ENCODE measurements at places on chromosomes 5 and 9.

GRCh38 chr5:58629271-58630159 lies 46.6 kb downstream of the RAB3C start:
- no peak for DNase-seq

GRCh38 chr9:134475011-134475790 lies 148.9 kb downstream of the RXRA start:
- DNase-seq, result no peak

- DNase-seq, result no peak
These were observed 41.3 kb downstream of the CAST start for GRCh38 chr5:96703384-96703920.

DNA sequence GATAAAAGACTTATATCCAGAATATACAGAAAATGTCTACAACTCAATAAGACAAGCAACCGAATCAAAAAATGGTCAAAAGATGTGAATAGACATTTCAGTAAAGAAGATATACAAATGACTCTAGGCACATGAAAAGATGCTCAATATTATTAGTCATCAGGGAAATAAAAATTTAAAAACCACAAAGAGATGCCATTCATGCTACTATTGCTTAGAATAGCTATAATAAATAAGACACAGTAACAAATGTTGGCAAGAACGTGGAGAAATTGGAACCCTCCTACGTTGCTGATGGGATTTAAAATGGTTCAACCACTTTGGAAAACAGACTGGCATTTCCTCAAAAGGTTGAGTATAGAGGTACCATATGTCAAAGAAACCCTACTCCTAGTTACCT lies 39.8 kb downstream of the POLK start:
- DNase-seq, result no peak

DNA sequence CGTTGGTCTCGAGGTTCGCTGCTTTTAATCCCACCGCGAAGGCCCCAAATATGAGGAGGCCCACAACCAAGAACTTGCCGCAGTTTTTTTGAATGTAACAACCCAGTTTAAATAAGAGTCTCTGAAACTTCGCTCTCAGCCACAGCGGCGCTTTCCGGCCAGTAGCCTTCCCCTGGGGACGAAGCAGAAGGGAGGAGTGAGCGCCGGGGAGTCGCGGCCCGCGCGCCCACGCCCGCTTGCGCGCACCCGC lies 10.4 kb downstream of the PTCH1 start:
- DNase-seq, result no peak

GRCh38 chr9:116133163-116133562 lies 20.4 kb upstream of the PAPPA start:
- no peak for DNase-seq

GRCh38 chr5:77448831-77449230 lies 43.3 kb downstream of the WDR41 start:
- DNase-seq, result no peak

- no peak for DNase-seq
These were observed 735.2 kb upstream of the CDH9 start for GRCh38 chr5:27773636-27774035.

- no peak for DNase-seq
These were observed 363.3 kb upstream of the RPS23 start for GRCh38 chr5:82641331-82642003.

GRCh38 chr9:4144869-4145268 lies 155.0 kb downstream of the GLIS3 start:
- no peak for DNase-seq

DNA sequence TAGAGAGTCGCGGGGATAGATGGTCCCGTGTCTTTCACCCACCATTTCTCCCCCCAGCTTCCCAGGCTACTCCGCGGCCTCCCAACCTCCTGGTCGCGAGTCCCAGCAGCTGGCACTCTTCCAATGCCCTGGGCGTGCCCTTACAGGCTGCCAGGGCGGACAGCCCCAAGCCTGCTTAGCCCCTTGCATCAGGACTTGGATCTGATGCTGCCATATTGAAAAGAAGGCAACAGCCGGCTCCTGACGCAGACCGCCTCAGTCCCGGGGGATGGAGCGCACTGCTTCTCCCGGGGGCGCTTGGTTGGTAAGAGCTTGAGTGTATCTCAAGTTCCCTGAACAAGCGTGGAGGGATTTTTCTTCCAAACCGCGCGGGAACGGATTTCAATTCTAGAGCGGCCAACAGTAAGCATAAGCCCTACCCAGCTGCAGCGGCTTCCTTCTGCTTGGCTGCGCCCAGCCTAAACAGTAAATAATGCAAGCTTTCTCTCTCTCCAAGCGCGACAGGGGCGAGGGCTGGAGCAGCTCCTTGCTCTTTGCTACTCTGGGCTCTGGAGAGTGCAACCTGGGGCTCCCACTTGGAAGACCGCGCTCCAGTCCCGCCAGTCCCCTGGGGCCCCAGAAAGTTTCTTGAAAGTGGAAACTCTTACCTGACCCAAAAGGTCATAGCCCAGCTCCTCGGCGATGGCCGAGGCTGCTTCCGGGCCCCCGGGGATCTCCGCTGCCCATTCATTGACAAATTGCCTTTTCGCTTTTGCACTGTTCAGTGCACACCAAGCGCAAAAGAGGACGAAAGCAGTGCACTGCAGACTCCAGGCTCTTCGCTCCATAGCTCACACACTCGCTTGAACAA lies 607 bp downstream of the PCSK1 start:
- DNase-seq, result no peak

DNA sequence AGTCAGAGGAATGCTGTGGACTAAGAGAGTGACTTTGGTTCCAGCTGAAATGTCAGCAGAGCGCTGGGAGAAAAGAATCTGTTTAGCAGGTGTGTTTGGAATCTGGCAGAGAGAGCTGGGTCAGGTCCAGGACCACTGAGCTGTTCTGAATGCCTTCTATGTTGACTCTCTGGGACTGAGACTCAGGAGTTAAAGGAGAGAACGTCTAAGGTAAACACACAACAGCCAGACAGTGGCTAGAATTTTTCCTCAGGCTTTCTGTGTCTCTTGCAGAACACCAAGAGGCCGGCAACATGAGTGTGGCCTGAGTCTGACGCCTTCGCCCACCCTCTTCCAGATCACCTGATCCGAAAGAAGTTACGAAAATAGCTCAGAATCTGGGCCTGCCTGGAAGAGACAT lies 107.2 kb upstream of the ZNF462 start:
- DNase-seq, result no peak

DNA sequence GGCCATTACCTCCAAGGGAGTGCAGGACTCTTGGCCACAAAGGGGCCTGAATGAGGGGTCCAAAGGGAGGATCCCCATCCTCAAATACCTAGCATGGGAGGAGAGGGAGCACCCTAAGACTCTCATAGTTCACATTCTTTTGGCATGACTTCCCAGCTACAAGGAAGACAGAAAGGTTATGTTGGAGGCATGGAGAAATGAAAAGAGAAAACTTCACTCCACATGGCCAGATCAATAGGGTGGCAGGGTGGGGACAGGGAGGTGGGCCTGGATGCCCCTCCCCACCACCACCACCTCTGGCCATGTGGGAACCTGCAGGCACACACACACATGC lies 97.6 kb downstream of the PAX5 start:
- no peak for DNase-seq

GRCh38 chr5:75526070-75526469 lies 14.4 kb downstream of the POLK start:
- DNase-seq, result no peak

- no peak for DNase-seq
These were observed 239.0 kb downstream of the ISL1 start for GRCh38 chr5:51622161-51622790.

- DNase-seq, result no peak
These were observed 199.6 kb downstream of the DCP2 start for GRCh38 chr5:113176196-113176595.

DNA sequence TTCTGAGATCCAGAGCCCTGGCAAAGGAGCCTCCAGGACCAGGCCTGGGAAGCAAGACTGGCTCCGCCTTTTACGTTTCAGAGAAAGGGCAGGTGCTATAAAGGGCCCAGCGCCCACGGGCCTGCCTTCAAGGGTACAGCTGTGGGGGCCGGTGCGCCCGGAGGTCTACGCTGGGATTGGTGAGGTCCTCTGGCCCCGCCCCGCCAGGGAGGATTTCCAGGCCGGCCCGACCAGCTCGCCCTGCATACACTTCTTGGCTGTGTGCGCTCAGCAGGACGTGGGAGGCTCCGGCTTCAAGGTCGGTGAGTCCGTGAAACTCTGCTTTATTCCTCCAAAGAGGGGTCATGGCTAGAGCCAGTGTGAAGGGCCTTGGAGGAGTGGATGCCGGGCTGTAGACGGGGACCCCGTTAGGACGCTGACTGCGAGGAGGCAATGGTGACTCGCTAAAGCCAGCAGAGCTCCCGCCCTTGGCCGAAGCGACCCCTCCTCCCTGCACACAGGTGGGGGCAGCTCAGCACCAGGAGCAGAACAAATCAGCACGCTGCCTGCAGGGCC lies at the start of gene CKMT2:
TSS of gene CKMT2 (plus strand) at position 243 of the 555 bp plus-strand sequence. CDS start 17,811 bp downstream, outside the sequence.
- DNase-seq, result no peak

GRCh38 chr9:22050924-22051323 lies 41.8 kb upstream of the CDKN2B start:
- no peak for DNase-seq

GRCh38 chr9:114280636-114281472 lies 42.0 kb upstream of the ORM1 start:
- no peak for DNase-seq

GRCh38 chr9:25752398-25752797 lies 74.2 kb upstream of the TUSC1 start:
- no peak for DNase-seq

GRCh38 chr5:126395198-126395597 lies 28.0 kb upstream of the GRAMD2B start:
- DNase-seq, result no peak

DNA sequence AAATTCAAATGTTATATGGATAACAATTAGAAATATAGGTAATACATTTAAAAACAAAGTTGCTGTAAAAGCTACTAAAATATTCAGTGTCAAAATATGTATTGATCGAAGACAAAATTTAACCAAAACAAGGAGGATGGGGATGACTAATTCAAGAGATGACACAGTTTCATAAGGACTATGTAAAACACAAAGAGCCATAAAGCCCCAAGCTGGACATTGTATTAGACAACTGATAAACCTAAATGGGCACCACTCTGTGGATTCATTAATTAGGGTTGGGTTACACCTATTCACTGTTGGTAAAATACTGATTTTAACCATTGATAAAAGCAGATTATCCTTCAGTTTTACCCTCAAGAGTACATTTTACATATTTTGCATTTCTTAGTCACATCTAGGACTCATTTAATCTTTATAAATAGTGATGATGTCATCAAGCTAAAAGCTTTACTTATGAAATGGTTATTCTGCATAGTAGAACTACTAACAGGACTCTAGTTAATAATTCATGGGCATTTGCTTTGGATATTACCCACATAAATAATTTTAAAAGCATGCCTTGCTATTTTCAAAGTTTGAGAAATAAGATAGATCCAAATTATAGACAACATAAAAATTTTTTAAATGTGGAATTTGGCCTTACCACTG lies 13.7 kb downstream of the TUT7 start:
- DNase-seq, result no peak

- DNase-seq, result no peak
These were observed 184.0 kb downstream of the MED10 start for GRCh38 chr5:6194261-6194875.

- no peak for DNase-seq
These were observed 22.5 kb downstream of the POLR1E start for GRCh38 chr9:37508135-37508833.

DNA sequence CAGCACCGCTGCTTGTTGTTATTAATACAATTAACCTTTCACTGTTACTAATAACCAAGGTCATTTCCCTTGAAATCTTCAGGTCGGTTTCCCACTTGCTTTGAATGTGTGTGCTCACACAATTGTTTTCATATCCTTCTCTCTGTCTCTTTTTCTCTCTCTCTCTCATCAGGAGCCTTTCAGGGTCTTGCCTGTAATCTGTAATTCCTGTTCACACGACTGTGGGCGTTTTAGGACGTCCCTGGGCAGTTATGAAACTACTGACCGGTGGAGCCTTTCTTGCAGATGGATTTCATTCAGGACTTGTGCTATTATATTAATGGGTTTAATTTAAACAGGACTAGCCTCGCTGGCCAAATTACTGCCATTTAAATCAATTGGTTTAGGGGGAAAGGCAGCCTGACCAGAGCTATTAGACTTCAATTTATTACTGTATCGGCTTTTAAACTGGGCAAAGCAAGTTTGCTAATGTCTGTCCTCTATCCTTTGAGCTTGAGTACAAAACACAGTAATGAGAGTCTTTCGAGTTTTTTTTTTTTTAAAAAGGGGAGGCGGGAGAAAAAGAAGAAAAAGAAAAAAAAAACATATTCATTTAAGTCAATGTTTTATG lies 316.0 kb upstream of the TLE4 start:
- no peak for DNase-seq

DNA sequence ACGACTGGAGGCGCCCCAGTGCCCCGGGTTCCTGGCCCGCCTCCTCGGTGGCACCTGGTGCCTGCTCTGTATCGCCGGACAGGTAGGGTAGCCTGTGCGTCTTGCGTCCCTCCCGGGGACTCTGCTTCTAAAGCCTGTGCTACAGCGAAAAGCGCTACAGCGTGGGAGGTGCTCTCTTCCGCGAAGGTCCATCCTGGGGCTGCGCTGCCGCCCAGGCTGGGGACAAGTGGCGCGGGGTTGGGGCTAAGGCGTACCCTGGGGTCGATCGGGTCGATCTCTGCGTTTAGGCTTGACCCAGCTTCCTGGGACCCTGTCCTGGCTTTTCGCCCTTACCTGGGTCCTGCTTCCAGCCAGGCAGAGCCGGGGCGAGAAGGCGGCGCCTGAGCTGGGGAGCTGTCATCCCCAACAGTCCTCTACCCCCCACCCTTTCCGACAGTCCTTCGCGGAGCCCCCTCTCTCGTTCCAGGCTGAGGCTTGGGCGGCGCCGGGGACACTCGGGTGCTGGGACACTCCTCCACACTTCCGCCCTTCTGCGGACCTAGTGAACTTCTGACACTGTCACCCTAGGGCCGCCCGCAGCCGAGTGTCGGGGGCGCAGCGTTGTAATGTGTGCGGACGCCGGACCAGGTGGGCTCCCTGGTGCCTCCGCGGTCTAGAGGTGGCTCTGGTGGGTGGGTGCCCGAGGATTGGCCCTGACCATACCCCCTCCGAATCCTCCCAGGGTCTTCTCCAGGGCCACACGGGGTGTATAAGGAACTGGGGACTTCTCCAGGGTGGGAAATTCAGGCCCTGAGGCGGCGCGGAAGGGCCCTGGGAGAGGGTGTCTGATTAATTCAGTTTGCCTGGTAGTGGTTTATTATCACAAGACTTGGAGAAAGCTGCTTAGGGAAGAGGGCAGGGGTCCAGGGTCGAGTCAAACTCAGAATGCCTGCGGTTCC lies 328.2 kb downstream of the SH3GL2 start:
- DNase-seq, result no peak

DNA sequence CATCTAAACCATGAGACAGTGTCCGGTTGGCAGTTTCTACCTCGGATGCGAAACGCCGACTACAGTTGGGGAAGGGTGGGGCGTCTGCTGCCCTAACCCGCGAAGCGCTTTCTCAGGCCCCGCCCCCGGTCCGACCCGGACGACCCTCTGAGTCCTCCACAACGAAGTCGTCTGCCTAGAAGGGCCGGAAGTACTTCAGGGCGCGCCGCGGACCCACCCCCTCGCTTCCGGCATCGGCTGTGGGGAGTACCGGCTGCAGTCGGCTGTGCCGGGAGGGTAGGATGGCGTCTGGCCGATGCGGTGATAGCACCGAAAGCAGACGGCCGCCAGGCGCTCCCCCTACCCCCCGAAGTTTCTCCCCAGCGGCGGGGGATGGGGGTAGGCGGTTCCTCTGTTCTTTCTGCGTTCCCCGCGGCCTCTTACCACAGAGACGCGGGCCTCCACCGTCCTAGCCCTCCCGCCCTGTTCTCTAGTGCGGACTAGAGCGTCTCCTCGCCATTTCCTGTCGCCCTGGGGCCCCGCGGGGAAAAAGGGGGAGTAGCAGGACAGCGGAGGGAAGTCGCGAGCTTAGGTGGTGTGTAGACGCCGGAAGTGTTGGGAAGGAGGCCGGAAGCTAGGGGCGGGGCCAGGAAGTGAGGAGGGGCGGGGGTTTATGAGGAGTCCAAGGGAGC lies at the start of gene TRIM41:
TSS of gene TRIM41 (plus strand) at position 224 of the 671 bp plus-strand sequence. CDS start 719 bp downstream, outside the sequence.
- peak; percentile 97 for DNase-seq
